D341Med (cell line): ENCODE measurements at places on chromosomes 12 and 14.

- no peak for DNase-seq
Observed at GRCh38 chr12:70045036-70045435, 198.2 kb upstream of the CNOT2 start.

GRCh38 chr12:89454080-89454848 is 70.3 kb downstream of the GALNT4 start:
- DNase-seq: peak; percentile 47

GRCh38 chr14:89805501-89805900 is 149.0 kb downstream of the EFCAB11 start:
- no peak for DNase-seq

DNA sequence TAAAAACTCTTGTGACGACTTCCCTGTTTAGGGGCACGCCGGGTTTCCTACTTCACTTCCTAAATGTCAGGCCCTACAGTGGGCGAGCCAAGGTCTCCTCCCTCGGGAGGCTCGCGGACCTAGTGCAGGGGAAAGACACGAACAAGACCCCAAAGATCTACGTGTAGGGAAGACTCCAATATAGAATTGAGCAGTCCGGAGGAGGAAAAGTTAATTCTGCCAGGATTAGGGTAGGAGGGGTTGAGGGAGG is 564 bp downstream of the ATXN3 start:
- no peak for DNase-seq

DNA sequence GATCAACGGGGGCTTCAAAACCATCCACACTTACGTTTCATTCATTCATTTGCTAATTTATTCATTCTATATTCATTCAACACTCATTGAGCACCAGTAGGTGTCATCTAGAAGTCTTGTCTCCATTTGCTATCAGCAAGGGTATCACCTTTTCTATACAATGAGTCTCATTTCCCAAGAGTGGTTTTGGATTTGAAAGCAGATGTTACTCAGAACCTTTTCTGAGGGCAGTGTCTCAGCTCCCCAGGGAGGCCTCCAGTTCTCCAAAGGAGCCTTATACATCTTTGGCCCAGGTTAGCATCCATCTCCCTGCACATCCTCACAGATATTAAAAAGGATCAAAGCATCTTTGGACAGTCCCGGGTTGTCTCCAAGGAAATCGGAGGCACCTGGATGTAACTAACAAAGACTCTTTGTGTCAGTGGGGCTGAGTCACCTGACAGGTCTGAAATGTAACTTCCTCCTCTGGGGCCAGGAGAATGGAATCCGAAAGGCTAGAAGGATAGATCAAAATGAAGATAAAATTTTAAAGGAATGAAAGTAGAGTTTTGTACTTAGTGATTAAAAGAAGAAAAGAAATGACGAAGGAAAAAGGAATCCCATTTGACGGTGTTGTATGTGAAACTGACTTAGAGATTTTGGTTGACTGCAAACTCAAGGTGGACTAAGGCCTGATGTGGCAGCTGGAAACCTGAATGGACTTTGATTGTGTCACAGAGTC is 103.0 kb downstream of the VCPKMT start:
- DNase-seq: no peak

- DNase-seq: no peak
Observed at GRCh38 chr12:46798648-46799047, 27.1 kb downstream of the SLC38A4 start.

DNA sequence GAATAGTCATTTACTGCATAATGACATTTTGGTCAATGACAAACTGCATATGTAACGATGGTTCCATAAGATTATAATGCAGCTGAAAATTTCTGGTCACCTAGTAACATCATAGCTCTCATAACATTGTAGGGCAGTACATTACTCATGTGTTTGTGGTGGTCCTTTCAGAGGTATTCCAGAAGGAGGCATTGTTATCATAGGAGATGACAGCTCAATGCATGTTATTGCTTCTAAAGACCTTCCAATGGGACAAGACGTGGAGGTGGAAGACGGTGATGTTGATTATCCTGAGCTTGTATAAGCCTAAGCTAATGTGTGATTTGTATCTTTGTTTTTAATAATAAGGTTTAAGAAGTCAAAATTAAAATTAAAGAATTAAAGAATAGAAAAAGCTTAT is 43.8 kb upstream of the TSPAN11 start:
- DNase-seq: no peak

DNA sequence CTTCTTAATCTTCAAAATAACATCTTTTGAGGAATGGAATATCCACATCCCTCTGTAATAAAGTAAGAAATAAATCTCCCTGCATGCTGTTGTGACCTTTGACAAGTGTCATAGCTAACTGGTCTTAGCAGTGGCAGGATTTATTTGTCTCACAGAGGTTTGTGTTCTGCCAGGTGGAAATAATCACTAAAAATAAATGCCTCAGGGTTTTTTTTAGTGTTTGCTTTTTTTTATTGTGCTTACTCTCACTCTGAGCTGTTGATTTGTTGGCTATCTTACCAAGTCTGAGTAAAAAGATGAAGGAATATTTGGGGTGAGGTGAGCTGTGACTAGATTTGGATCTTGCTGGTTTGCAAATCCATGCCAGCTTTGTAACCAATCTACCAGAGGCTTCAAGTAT is 285.4 kb downstream of the ALG10B start:
- no peak for DNase-seq

GRCh38 chr12:25423355-25424050 is 129.6 kb downstream of the LMNTD1 start:
- DNase-seq: no peak

- no peak for DNase-seq
Observed at GRCh38 chr12:7303772-7304171, at the start of gene ACSM4. Gene ACSM4 (plus strand): TSS chr12:7304072. CDS start chr12:7304332, 260 bp downstream.

DNA sequence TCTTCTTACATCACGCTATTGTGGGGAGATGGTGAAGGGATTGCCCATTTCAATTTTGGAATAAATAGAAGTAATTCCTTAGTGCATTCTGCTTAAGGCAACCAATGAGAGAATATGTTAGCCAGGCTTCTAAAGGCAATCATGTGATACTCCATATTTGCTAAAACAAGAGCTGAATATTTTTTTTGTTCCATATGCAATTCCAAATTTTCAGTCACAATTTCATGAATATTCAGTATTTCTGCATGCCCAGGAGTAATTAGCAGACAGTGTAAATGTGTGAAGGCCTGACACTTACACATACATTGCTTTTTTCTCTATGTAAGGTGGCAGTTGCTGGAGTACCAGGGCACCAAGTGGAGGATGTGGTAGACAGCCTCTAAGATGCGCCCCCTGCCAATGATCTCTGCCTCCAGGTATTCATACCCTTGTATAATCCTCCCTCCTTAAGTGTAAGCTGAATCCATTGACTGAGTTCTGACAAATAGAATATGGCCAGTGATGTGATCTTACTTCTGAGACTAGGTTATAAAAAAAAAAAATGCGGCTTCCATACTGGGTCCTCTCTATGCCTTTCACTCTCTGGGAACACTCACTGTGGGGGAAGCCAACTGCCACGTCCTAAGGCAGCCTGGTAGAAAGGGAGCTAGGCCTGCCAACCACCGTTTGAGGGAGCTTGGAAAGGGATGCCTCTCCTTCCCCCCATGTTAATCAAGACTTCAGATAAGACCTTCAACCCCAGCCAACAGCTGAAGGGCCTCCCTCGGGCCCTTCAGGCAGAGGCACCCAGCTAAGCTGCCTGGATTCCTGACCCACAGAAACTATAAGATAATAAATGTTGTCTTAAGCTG is 62.7 kb upstream of the PTGR2 start:
- no peak for DNase-seq

DNA sequence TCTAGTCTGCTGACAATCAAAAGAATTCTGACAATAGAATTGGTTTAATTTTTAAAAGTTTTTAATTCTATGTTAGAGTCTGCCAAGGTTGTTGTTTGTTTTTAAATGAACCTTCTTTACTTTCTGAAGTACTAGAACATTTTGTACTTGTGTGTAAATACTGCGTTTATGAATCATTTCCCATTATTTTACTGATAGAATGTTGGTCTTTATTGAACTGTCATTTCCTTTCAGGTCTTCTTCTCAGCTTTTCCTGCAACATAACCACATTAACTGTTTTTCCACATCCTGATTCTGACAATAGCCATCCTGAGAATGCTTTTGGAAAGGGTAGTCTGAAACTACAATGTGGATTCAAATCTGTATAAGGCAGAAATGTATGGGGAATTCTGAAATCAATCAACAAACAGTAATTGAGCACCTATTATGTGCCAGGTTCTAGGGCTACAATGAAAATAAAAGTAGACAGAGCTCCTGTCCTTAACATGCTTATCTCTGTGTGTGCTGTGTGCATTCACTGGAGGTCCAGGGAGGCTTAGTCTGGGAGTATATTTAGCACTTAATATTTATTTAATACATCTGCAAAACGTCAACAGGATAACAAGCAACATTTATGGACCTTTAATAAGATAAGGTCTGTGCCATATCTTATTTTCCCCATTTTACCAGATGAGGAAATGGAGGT is 73.1 kb upstream of the SLC38A2 start:
- DNase-seq: no peak

DNA sequence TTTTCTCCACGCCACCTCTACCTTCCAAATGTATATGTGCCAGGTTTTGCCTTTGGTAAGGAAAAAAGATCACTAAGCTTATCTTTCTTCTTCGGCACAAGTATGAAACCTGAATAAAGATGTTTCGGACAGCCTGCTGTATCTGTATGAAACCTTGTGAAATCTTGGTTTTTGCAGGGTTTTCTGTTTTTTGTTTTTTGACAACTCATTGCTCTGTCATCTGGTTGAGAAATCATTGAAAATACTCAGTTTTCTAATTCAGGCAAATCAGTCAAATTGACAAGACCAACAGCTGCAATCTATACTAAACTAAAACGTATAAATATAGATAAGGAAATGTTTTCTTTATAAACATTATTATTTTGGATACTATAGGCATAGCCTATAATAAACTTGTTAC is 63.1 kb upstream of the FGD4 start:
- no peak for DNase-seq

GRCh38 chr12:77118696-77119095 is 53.3 kb upstream of the E2F7 start:
- DNase-seq: no peak

DNA sequence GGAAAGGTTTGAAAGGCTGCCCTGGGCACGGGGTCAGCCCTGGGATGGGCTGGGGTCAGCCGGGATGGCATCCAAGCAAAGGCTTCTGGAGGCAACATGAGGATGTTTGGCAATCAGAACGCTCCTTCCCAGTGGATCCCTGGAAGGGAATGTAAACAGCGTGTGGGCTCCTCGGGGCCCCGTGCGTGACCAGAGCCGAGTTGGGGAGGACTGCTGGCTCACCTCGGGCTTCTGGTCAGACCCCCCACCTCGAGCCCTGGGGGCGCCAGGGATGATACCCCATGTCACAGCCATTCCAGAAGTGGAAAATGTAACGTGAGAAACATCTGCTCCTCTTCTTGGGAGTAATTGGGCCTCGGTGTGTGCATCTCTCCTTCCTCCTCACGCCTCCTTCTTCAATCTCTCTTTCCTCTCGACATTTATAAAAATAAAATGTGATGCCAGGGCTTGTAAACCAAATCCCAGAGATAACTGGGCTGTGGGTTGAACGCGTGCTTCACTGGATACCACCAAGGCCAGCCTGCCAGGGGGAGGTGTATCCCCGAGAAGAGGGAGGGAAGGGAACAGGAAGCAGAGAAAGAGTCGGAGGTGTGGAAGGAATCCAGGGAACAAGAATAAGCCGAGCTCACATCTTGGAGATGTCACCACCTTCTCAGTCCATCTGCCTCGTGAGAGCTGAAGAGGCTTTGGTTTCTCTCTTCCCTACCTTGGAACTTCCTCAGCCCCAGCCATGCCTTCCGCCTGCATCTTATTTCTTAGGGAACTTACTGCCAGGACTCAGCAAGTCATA is 144.8 kb downstream of the NUAK1 start:
- DNase-seq: no peak

DNA sequence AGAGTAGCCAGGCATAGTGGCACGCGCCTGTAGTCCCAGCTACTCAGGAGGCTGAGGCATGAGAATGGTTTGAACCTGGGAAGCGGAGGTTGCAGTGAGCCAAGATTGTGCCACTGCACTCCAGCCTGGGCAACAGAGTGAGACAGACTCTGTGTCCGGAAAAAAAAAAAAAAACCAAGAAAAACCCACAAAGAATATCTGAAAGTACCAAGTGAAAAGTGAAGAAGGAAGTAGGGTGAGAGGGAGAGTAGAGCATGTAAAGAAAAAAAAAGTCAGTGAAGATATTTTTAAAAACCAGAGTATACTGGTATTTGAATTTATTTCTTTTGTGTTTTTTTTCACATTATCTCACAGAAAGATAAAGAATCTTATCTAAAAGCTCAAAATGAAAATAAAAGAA is 43.3 kb upstream of the ISM2 start:
- DNase-seq: no peak

- no peak for DNase-seq
Observed at GRCh38 chr14:23284654-23285529, 1.0 kb downstream of the HOMEZ start.

DNA sequence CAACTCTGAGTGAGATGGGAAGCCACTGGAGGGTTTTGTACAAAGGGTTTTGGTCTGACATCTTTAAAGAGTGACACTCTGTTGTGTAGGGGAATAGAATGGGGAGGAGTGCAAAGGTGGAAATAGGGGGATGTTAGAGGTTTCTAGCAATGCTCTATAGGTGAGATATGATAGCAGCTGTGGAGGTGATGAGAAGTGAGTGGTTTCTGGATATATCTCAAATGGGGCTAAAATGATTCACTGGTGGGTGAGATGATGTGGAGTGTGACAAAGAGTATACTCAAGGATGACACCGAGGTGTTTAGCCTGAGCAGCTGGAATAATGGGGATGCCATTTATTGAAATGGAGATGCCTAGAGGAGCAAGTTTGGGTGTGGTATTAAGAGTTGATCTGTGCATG is 426.4 kb downstream of the PCNX1 start:
- no peak for DNase-seq

- DNase-seq: no peak
Observed at GRCh38 chr14:101521473-101521915, 39.8 kb upstream of the DIO3 start.
